DMS79 treated with DMSO at 0.1 percent for 48 hours (cell line): ENCODE measurements at places on chromosomes 3 and 15.

DNA sequence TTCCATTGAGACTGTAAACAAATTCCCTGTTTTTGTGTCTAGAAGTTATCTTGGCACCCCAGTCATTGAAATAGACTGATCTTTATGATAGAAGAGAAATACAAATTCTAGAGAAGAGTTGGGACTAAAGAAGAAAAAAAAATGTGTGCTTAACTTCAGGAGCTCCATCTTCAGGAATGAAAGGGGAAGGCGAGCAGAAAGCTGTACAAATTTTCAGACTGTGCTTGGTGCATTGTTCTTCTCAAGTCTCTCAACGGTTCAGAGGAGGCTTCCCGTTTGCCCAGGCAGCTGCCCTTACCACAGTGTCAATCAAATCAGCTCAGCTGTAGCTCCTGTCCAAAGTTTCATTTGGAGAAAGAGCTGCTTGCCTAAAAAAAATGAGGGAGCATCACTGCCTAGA lies 41.7 kb downstream of the OXSM start:
- no peak for DNase-seq

GRCh38 chr3:30502742-30503073 lies 103.7 kb upstream of the TGFBR2 start:
- DNase-seq: no peak

DNA sequence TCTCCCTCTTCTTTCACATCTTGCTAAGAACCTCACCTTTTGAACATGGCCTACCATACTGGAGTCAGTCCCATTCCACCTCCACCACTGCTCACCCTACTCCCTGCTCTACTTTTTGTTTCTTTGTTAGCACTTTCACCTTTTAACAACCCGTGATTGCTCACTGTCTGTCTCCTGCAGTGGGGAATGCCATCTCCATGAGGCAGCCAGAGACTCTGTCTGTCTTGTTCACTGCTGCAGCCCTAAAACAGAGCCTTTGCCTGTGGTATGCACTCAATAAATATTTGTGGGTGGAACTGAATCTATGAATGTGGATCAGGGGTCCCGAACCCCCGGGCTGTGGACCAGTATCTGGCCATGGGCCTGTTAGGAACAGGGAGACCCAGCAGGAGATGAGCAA lies 16.5 kb upstream of the TLE3 start:
- DNase-seq: no peak

GRCh38 chr15:68704496-68705021 lies 116.1 kb downstream of the ANP32A start:
- DNase-seq: no peak

GRCh38 chr3:23580096-23580713 lies 225.6 kb upstream of the UBE2E1 start:
- no peak for DNase-seq

DNA sequence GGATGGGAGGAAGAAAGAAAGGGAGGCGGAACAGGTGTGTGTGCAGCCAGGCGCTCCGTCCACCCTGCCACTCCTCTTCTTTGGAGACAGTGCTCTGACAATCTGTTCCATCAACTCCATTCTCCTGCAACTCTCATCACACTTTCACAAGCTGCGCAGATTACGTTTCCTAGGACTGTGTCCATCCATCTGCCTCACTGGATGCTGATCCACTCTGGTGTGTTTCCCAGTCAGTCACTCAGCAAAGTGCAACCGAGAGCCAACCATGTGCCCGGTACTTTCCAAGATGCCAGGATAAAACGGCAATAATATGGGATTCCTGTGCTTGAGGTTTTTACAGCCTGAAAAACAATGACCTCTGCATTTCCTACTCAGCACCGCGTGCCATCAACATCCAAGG lies 59.6 kb downstream of the SLC12A8 start:
- no peak for DNase-seq
